Neural cell (in vitro differentiated cells): ENCODE measurements at places on chromosomes 1 and 21. TPM values are rescaled to one million over a fixed set of nuclear protein-coding genes. Genes with fewer than 3 reads are reported as not detected.

ATP5PB gene
- polyA plus RNA-seq, result 582 and 597 TPM in 2 replicates

PALMD gene
- polyA plus RNA-seq, result 19.4 and 20.6 TPM in 2 replicates

CACNA1E gene
- 29.5 and 33.1 TPM in 2 replicates for polyA plus RNA-seq

FAM3B gene
- not detected in 2 replicates for polyA plus RNA-seq

PINK1 gene
- polyA plus RNA-seq, result 73.4 and 95.3 TPM in 2 replicates

TTLL7 gene
- 84.6 and 88.1 TPM in 2 replicates for polyA plus RNA-seq

PKLR gene
- polyA plus RNA-seq, result not detected in 2 replicates

LEFTY1 gene
- polyA plus RNA-seq, result 2.7 and 4.1 TPM in 2 replicates

USP21 gene
- 18.3 and 20.2 TPM in 2 replicates for polyA plus RNA-seq

ADAM30 gene
- not detected in 2 replicates for polyA plus RNA-seq

TACSTD2 gene
- not detected in 2 replicates for polyA plus RNA-seq

FOXD2 gene
- polyA plus RNA-seq, result 0.06 TPM in 1 of 2 replicates, not detected in the other

ARHGAP30 gene
- not detected in 2 replicates for polyA plus RNA-seq

SLFNL1 gene
- polyA plus RNA-seq, result 0.26 and 1.8 TPM in 2 replicates

SLAMF9 gene
- not detected in 2 replicates for polyA plus RNA-seq

CELA3B gene
- polyA plus RNA-seq, result not detected in 2 replicates

SAMSN1 gene
- polyA plus RNA-seq, result 18.2 and 20.7 TPM in 2 replicates

JAM2 gene
- 1.1 and 2.0 TPM in 2 replicates for polyA plus RNA-seq

NUDT4B gene
- polyA plus RNA-seq, result 5.8 and 6.6 TPM in 2 replicates

CFHR2 gene
- not detected in 2 replicates for polyA plus RNA-seq

SYNC gene
- polyA plus RNA-seq, result not detected in 2 replicates

INKA2 gene
- polyA plus RNA-seq, result 0.77 and 0.84 TPM in 2 replicates

PIK3R3 gene
- 119 and 125 TPM in 2 replicates for polyA plus RNA-seq

TNFRSF4 gene
- polyA plus RNA-seq, result 0.66 TPM in 1 of 2 replicates, not detected in the other

KIAA1614 gene
- polyA plus RNA-seq, result 0.50 and 1.4 TPM in 2 replicates

UBXN10 gene
- polyA plus RNA-seq, result 0.64 and 0.82 TPM in 2 replicates

TMEM125 gene
- not detected in 2 replicates for polyA plus RNA-seq

ASPM gene
- 0.87 and 1.0 TPM in 2 replicates for polyA plus RNA-seq

B3GALT2 gene
- 12.3 and 12.4 TPM in 2 replicates for polyA plus RNA-seq

OLFML2B gene
- 0.68 and 0.78 TPM in 2 replicates for polyA plus RNA-seq

MPZL1 gene
- polyA plus RNA-seq, result 167 and 191 TPM in 2 replicates

LPAR3 gene
- polyA plus RNA-seq, result 0.54 TPM in 1 of 2 replicates, not detected in the other

ATAD3C gene
- not detected in 2 replicates for polyA plus RNA-seq

GJA9 gene
- polyA plus RNA-seq, result not detected in 2 replicates

SERPINC1 gene
- polyA plus RNA-seq, result not detected in 2 replicates

TMCC2 gene
- 32.2 and 34.4 TPM in 2 replicates for polyA plus RNA-seq

GLUL gene
- 219 and 225 TPM in 2 replicates for polyA plus RNA-seq

KRTAP11-1 gene
- not detected in 2 replicates for polyA plus RNA-seq

TMIGD3 gene
- not detected in 2 replicates for polyA plus RNA-seq

TRMT1L gene
- polyA plus RNA-seq, result 9.1 and 9.7 TPM in 2 replicates

CNTN2 gene
- polyA plus RNA-seq, result 3.2 and 5.0 TPM in 2 replicates

SLC30A2 gene
- 0.28 and 0.46 TPM in 2 replicates for polyA plus RNA-seq

APH1A gene
- polyA plus RNA-seq, result 164 and 167 TPM in 2 replicates
